Stimulated activated CD8-positive, alpha-beta memory T cell treated with anti-CD3 and anti-CD28 coated beads, Interleukin-7, amount 100 ng/mL, for 1 hour (primary cell): ENCODE measurements at places on chromosomes 11 and 22.

DNA sequence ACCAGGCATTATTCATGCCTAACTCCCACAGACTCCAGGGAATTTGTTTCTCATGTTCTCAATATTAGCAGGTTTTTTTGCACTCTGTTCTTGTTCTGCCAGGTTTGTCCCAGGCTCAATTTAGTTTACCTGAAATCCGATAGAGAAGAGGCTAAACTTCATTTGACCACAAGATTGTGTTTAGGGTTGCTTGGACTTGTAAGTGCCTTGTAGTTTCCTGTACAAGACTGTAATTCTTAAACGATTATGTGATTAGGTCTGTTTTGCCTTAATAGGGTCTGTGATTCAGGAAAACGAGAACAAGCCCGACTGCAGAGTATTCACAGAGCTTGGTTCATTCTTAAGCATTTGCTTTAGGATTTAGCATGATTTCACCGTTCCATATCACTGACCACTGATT lies 1.8 kb downstream of the PRSS23 start:
- DNase-seq = no peak

- no peak for DNase-seq
Measured at GRCh38 chr11:121282886-121283502, 9.6 kb upstream of the SC5D start.

GRCh38 chr11:128854841-128855240 lies 12.3 kb downstream of the KCNJ1 start:
- no peak for DNase-seq

DNA sequence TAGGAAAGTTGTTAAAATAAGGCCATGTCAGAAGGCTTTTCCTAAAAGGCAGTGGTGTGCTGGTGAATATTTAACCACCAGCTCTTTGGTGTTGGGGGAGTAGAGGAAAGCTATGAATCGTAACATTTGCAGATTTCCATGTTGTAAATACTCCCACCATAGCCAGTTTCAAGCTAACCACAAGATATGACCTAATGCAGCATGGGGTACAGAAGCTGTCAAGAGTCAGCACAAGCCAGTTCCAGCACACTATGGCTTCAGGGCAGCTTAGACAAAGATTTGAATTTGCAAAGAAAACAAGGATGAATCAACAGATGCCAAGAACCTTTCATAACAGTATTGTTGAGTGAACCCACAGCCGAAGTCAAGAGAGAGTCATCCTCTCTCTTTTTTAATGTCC lies 40.0 kb downstream of the COMMD9 start:
- no peak for DNase-seq

DNA sequence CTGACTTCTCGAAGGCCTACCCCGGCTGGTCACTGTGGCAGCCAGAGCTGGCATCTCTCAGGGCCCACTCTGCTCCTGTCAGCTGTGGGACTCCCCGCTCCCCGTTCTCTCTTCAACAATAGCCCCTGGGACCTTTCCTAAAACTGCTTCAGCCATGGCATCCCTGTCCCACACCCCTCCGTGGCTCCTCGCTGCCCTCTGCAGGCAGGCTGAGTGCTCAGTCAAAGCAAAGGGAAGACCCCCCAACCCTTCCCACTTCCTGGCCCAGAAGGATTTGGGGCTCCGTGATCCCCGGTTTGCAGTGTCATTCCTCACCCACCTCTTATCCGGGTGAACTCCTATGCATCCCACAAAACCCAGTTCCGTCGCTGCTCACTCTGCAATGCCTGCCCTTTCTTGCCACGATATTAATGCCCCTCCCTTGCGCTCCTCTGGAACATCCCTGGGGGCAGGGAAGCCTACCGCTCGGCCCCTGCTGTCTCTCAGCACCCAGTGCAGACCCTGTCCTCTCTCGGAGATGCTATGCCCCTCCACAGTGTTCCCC lies 1.6 kb upstream of the TH start:
- DNase-seq = no peak

DNA sequence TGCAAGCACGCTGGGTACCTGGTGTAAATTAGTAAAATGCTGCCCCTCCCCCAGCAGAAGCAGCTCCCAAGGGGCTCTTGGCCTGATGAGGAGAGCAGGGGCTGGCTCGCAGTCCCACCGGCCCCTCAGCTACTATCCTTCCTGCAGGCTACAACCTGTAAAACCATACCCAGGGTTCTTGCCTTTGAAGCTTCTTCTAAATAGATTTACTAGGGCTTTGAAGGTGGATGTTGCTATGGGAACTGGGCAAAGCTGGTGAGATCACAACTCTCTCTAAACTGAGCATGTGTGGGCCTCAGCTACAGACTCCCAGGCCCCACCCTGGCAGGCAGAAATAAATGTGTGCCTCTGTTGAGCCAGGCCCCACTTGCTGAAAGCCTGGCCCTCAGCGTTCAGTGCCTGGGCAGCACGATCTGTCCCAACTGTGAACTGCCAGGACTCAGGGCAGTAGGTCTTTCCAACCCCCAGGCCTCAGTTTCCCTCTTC lies 18.5 kb downstream of the CD5 start:
- DNase-seq = no peak

GRCh38 chr11:84497981-84498411 lies 1129.1 kb downstream of the DLG2 start:
- no peak for DNase-seq

GRCh38 chr11:94302776-94303175 lies 1.6 kb upstream of the IZUMO1R start:
- no peak for DNase-seq
